Activated CD8-positive, alpha-beta T cell treated with anti-CD3 and anti-CD28 coated beads for 36 hours (primary cell): ENCODE measurements at places on chromosomes 16 and 17.

DNA sequence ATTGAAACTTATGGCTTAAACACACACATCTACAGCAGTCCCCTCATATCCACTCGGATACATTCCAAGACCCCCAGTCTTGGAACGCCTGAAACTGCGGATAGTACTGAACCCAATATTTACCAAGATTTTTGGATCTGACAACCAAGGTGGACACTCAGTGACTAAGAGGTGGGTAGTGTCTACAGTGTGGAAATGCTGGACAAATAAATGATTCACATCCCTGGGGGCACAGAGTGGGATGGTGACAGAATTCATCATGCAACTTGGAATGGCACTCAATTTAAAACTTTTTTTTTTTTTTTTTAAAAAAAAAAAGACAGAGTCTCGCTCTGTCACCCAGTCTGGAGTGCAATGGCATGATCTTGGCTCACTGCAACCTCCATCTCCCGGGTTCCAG lies 54.2 kb upstream of the TRAP1 start:
- no peaks in the 10 kb centered on the region for H3K27me3 ChIP-seq
- H3K4me3 ChIP-seq, result no peak overlapping the region
- H3K36me3 ChIP-seq, result peaks cover 33% of the 10 kb centered on the region
- H3K4me1 ChIP-seq, result no peaks in the 10 kb centered on the region
- H3K27ac ChIP-seq, result no peak overlapping the region

- H3K27me3 ChIP-seq, result no peaks in the 10 kb centered on the region
- H3K4me3 ChIP-seq, result no peak overlapping the region
- DNase-seq, result no peak
These were observed 58.6 kb upstream of the ZFHX3 start for GRCh38 chr16:73106329-73107034.

DNA sequence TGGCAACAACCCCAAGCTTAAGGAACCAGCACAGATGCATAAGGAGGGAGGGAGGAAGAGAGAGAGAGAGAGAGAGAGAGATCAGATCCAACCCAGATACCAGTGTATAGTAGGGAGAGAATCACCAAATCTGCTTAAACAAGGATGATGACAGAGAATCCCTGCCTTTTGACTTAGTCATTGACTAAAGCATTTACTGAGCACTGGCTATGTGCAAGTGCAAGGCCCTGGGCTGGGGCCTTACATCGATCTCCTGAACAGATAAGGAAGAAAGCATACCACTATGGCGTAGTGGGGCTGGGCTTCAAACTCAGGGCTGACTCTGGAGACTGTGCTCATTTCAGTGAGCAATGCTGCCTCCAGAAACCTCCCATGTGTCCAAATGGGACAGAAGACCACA lies 15.8 kb downstream of the TSNAXIP1 start:
- DNase-seq, result no peak
- H3K27me3 ChIP-seq, result no peaks in the 10 kb centered on the region
- H3K36me3 ChIP-seq, result no peaks in the 10 kb centered on the region
- no peak overlapping the region for H3K27ac ChIP-seq
- H3K4me1 ChIP-seq, result no peaks in the 10 kb centered on the region
- H3K4me3 ChIP-seq, result no peak overlapping the region

DNA sequence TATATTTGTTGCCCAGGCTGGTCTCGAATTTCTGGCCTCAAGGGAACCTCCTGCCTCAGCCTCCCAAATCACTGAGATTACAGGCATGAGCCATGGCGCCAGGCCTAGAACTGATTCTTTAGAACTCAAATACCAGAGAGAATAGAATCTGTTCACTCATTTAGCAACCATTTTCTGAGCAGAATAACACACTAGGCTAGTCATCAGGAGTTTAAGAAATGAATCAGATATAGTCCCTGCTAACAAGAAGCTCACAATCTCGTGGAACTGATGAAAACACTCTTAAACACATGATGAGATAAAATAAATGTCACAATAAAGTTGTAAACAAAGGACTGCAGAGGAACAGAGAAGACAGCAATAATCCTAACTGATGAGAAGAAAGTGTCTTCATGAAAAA lies 55.8 kb upstream of the ADCY9 start:
- no peak overlapping the region for H3K4me3 ChIP-seq
- no peak overlapping the region for H3K27ac ChIP-seq
- no peak for DNase-seq
- no peaks in the 10 kb centered on the region for H3K36me3 ChIP-seq

- DNase-seq, result no peak
- H3K4me1 ChIP-seq, result no peaks in the 10 kb centered on the region
- peaks cover 20% of the 10 kb centered on the region for H3K27me3 ChIP-seq
- no peak overlapping the region for H3K4me3 ChIP-seq
- H3K36me3 ChIP-seq, result no peaks in the 10 kb centered on the region
- no peak overlapping the region for H3K27ac ChIP-seq
These were observed 70.1 kb upstream of the MPHOSPH6 start for GRCh38 chr16:82240111-82240510.

DNA sequence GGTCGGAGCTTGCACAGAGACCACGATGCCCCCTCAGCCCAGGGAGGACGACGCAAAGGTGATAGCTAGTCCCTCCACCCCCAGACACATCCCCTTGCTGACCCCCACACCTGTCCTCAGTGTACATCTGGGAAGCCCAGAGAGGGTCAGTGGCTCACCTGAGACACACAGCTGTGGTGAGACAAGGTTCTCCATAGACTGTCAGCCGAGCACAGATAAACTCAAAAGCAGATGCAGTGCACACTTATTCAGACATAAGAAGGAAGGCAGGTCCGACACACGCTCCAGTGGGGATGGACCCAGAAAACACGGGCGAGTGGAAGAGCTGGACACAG lies 19.6 kb downstream of the CBFA2T3 start:
- H3K4me1 ChIP-seq, result peaks cover 16% of the 10 kb centered on the region
- H3K27me3 ChIP-seq, result peaks cover 28% of the 10 kb centered on the region
- no peak for DNase-seq
- no peak overlapping the region for H3K4me3 ChIP-seq

GRCh38 chr16:27199736-27200135 lies 3.6 kb upstream of the KDM8 start:
- peak overlapping the region; percentile 88 for H3K27ac ChIP-seq
- peaks cover 9% of the 10 kb centered on the region for H3K36me3 ChIP-seq
- DNase-seq, result peak; percentile 42
- H3K27me3 ChIP-seq, result no peaks in the 10 kb centered on the region
- peaks cover 74% of the 10 kb centered on the region for H3K4me1 ChIP-seq

DNA sequence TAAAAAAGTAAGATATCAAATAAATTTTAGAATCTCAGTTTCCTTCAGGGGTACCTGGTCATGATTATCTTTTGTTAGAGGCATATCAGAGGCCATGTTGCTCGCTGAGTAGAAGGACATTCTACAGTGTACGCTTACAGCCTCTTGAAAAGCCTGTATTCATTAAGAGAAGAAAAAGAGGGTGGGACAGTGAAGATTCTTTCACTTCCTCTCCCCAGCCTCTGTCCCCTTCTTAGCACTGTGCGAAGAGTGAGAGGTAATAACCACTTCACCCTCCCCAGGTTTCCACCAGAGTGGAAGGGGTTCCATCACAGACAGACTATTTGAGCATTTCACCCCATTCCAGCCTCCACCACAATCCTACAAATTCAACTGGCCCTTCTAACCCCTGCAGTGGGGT lies 4.8 kb upstream of the LPO start:
- H3K4me1 ChIP-seq, result peaks cover 7% of the 10 kb centered on the region
- no peak overlapping the region for H3K27ac ChIP-seq
- no peaks in the 10 kb centered on the region for H3K36me3 ChIP-seq
- no peak overlapping the region for H3K4me3 ChIP-seq
- peaks cover 24% of the 10 kb centered on the region for H3K27me3 ChIP-seq

DNA sequence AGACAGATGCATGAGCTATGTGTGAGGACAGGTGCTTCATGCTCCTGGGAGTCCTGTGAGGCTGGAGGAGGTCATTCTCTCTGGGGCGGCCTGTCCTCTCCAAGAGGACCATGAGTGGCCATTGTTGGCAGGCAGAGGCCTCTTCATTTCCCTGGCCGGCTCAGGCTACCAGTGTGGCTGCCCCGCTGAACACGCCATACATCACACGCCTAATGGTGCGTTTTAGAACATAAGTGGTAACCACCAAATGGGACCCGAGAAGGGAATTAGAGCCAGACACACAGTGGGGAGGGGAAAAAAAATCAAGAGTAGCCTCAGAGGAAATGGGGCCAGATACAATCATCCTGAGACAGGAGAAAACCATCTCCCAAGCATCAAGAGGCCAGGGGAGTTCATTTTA lies 140.0 kb downstream of the SPACA3 start:
- no peak for DNase-seq
- H3K27ac ChIP-seq, result no peak overlapping the region
- H3K4me1 ChIP-seq, result no peaks in the 10 kb centered on the region

- no peak for DNase-seq
- no peaks in the 10 kb centered on the region for H3K36me3 ChIP-seq
- H3K4me3 ChIP-seq, result no peak overlapping the region
- no peak overlapping the region for H3K27ac ChIP-seq
These were observed 39.9 kb downstream of the TEKT5 start for GRCh38 chr16:10654592-10655414.

- H3K36me3 ChIP-seq, result no peaks in the 10 kb centered on the region
- H3K27me3 ChIP-seq, result peaks cover 2% of the 10 kb centered on the region
- no peak for DNase-seq
These were observed 35.1 kb downstream of the SLC6A2 start for GRCh38 chr16:55690841-55691240.

DNA sequence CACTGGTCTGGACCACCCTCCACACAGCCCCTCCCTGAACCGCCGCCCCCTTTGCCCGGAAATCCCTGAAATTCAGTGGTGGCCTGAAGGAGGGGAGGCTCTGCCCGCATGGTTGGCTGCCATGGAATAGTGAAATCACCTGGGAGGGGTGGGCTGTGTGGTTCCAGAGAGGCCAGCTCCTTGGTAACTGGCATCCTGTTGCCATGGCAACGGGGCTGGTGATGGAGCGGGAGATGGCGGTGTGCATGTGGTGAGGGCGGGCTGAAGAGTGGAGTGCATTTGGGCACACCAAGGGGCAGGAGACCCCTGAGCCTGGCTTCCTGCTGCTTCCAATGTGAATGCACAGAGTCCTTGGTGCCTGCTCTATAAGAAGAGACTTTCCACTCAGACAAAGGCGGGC lies 2.4 kb downstream of the EFNB3 start:
- no peak overlapping the region for H3K27ac ChIP-seq
- no peak overlapping the region for H3K4me3 ChIP-seq
- H3K4me1 ChIP-seq, result peaks cover 23% of the 10 kb centered on the region
- H3K36me3 ChIP-seq, result peaks cover 12% of the 10 kb centered on the region
- H3K27me3 ChIP-seq, result peaks cover 53% of the 10 kb centered on the region

GRCh38 chr16:20942256-20942655 lies 41.7 kb downstream of the LYRM1 start:
- H3K4me1 ChIP-seq, result peaks cover 50% of the 10 kb centered on the region
- H3K27ac ChIP-seq, result no peak overlapping the region
- no peaks in the 10 kb centered on the region for H3K36me3 ChIP-seq
- no peak overlapping the region for H3K4me3 ChIP-seq
- DNase-seq, result no peak

DNA sequence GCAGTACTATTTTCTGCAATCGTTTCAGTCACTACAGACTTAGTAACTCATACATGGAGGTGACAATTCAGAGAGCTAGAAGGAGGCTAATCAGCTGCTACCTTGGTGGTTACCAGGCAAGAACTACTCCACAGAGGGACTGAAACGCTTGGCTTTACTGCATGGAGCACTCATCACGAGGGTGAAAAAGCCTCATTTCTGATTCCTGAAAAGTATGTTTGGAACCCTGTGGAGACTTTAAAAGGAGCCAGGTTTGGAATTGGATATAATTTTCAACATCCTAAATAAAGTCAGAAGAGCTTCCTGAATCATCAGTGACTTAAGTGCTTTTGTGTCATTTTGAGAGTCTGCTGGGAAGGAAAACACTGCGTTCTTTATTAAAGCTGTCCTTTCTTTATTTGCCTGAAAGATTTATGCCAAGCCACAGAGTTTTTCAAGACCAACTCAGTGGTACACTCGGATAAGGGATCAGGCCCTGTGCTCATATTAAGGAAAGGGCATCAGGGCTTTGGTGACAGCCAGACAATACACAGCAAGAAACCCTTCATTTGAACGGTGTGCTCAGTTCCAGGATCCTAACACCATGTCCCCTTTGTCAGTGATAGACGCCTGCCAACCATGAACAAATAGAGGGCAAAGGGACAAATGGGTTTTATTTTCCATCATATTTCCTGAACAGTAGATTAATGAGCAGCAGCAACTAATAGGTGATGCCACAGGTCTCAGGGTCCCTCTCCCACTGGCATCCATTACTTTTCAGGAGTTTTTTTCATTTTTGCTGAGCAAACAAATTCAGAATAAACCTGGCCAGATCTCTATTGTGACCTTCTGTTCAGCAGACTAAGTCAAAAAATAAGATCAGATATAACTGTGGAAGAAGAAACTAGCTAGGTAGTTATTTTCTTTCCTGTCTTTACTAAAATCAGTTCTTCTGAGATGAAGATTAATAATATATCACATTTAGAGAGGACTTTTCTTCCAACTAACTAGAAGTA lies 80.5 kb upstream of the CLEC18B start:
- peaks cover 17% of the 10 kb centered on the region for H3K36me3 ChIP-seq
- H3K27ac ChIP-seq, result no peak overlapping the region
- H3K4me1 ChIP-seq, result peaks cover 22% of the 10 kb centered on the region

- DNase-seq, result no peak
- H3K27ac ChIP-seq, result no peak overlapping the region
- H3K4me3 ChIP-seq, result no peak overlapping the region
- peaks cover 43% of the 10 kb centered on the region for H3K27me3 ChIP-seq
- H3K36me3 ChIP-seq, result no peaks in the 10 kb centered on the region
- peaks cover 10% of the 10 kb centered on the region for H3K4me1 ChIP-seq
These were observed 1.9 kb upstream of the FAM20A start for GRCh38 chr17:68603027-68603426.

DNA sequence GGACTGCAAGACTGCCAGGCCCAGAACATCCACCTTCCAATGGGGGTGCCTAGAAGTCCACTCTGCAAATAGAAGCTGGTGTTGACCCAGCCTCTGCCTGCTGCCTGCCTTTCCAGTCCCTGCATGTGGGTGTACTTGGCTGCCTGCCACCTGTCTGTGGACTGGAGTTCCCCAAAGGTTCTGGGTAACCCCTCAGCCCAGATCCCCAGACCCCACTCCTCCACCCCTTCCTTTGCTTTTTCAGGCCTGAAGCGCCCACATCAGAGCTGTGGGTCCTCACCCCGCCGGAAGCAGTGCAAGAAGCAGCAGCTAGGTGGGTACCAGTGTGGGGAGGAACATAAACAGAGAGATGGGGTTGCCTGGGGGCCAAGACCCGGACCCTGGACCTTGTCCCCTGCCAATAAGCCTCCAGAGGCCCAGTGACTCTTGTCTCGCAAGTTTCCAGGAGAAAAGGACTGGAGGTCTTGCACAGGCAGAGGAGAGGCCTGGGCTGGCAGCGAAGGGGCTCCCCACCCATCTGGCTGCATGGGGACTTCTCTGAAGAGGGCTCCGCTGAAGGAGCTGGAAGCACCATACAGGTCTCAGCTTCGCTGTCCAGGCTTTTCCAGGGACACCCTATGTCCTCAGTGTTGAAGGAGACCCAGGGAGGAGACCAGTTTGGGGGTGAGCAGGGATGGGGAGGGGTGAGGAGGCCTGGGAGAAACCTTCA lies 34.3 kb downstream of the NLRC5 start:
- peaks cover 89% of the 10 kb centered on the region for H3K4me1 ChIP-seq
- H3K4me3 ChIP-seq, result peak overlapping the region; percentile 41
- H3K36me3 ChIP-seq, result peaks cover 90% of the 10 kb centered on the region
- peak; percentile 93 for DNase-seq
